Gastroesophageal sphincter (tissue), 4 donors: ENCODE measurements at places on chromosomes 4 and X.
A peak's percentile ranks its signal among the peaks of the same experiment; 100 is the strongest.

DNA sequence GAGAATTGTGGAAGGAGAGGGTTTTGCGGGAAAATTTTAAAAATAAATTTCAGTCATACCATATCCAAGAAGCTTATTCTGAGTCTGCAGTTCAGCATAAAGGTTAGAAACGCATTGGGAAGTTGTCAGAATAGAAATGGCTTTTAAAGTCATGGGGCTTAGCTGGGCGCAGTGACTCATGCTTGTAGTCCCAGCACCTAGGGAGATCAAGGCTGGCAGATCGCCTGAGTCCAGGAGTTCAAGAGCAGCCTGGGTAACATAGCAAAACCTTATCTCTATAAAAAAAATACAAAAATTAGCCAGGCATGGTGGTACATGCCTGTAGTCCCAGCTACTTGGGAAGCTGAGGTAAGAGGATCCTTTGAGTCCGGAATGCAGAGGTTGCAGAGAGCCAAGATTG lies 3.9 kb upstream of the PLA2G12A start:
- H3K36me3 ChIP-seq: no peaks in the 10 kb centered on the region
- H3K27me3 ChIP-seq: peaks cover 4% of the 10 kb centered on the region
- H3K4me1 ChIP-seq: peaks cover 7% of the 10 kb centered on the region
- no peak overlapping the region for H3K27ac ChIP-seq
- no peak for ATAC-seq

DNA sequence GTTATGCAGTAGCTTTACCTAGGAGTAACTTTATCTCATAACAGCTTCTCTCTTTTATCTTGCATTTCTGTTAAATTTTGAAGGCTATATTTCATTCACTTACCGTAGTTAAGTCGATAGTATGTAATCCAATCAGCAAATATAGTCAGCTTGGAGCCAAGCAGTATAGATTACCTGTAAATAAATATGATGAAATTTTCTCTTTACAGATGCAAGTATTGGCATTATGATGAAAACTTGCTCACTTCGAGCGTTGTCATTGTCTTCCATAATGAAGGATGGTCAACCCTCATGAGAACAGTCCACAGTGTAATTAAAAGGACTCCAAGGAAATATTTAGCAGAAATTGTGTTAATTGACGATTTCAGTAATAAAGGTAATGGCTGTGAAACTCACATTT lies 42.3 kb downstream of the HMGB2 start:
- H3K27ac ChIP-seq: no peak overlapping the region
- no peaks in the 10 kb centered on the region for H3K36me3 ChIP-seq
- H3K4me3 ChIP-seq: no peak overlapping the region
- no peak for ATAC-seq

- H3K36me3 ChIP-seq: no peaks in the 10 kb centered on the region
- no peaks in the 10 kb centered on the region for H3K27me3 ChIP-seq
- H3K27ac ChIP-seq: no peak overlapping the region
- no peaks in the 10 kb centered on the region for H3K4me1 ChIP-seq
- ATAC-seq: no peak
- H3K4me3 ChIP-seq: no peak overlapping the region
Observed at GRCh38 chr4:160318567-160319220, 1215.8 kb downstream of the RAPGEF2 start.

- H3K4me3 ChIP-seq: no peak overlapping the region
- no peak overlapping the region for H3K27ac ChIP-seq
- no peaks in the 10 kb centered on the region for H3K27me3 ChIP-seq
- no peaks in the 10 kb centered on the region for H3K4me1 ChIP-seq
- no peak for ATAC-seq
Observed at GRCh38 chrX:50067435-50068284, 133.1 kb downstream of the AKAP4 start.

- no peak overlapping the region for H3K27ac ChIP-seq
- H3K27me3 ChIP-seq: no peaks in the 10 kb centered on the region
- H3K36me3 ChIP-seq: no peaks in the 10 kb centered on the region
- H3K4me3 ChIP-seq: no peak overlapping the region
Observed at GRCh38 chrX:136731207-136731782, 49.4 kb downstream of the ARHGEF6 start.

GRCh38 chr4:1172228-1172851 lies at the start of gene SPON2:
SPON2 (minus strand) TSS chr4:1172583.
- H3K4me1 ChIP-seq: no peaks in the 10 kb centered on the region
- H3K27me3 ChIP-seq: peaks cover 49% of the 10 kb centered on the region
- H3K27ac ChIP-seq: peak within 1 kb of the TSS; percentile 81

GRCh38 chr4:137253949-137254348 lies 278.3 kb downstream of the PCDH18 start:
- no peak overlapping the region for H3K27ac ChIP-seq
- no peak overlapping the region for H3K4me3 ChIP-seq
- H3K27me3 ChIP-seq: no peaks in the 10 kb centered on the region

- H3K36me3 ChIP-seq: no peaks in the 10 kb centered on the region
- ATAC-seq: no peak
- no peaks in the 10 kb centered on the region for H3K27me3 ChIP-seq
Observed at GRCh38 chrX:78316265-78316664, 11.1 kb downstream of the CYSLTR1 start.
